Head of caudate nucleus (tissue), 42 donors: ENCODE measurements at places on chromosomes 6 and 20.

DNA sequence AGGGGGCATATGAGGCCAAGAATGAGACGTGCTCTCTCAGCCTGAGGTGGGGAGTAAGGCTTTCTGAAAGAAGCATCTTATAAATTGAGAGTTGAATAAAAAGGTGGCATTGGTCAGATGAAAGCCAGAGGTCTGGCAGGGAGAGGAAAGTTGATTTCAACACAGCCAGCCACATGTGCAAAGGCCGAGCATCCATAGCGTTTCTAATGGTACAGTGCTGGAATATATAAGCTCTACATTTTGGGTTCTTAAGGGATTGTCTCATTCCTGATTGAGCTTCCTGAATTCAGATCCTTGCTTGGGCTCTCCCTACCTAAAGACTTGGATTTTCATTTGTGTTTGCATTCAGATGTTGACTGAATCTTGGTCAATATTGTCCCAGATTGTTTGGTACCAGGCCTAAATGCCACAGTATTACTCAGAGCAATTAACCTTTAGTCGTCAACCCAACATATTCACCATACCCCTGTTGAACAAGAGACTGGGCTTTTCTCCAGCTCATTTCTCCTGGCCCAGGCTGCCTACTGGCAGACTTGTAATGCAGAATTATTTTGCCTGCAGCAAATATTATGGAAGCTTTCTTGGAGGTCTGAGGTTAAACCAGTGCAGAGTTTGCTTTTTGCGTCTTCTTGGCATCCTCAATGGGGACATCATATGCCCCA lies 14.5 kb upstream of the BCAS1 start:
- DNase-seq = no peak

- DNase-seq = no peak
Observed at GRCh38 chr20:47334022-47334551, 22.4 kb downstream of the ZMYND8 start.

DNA sequence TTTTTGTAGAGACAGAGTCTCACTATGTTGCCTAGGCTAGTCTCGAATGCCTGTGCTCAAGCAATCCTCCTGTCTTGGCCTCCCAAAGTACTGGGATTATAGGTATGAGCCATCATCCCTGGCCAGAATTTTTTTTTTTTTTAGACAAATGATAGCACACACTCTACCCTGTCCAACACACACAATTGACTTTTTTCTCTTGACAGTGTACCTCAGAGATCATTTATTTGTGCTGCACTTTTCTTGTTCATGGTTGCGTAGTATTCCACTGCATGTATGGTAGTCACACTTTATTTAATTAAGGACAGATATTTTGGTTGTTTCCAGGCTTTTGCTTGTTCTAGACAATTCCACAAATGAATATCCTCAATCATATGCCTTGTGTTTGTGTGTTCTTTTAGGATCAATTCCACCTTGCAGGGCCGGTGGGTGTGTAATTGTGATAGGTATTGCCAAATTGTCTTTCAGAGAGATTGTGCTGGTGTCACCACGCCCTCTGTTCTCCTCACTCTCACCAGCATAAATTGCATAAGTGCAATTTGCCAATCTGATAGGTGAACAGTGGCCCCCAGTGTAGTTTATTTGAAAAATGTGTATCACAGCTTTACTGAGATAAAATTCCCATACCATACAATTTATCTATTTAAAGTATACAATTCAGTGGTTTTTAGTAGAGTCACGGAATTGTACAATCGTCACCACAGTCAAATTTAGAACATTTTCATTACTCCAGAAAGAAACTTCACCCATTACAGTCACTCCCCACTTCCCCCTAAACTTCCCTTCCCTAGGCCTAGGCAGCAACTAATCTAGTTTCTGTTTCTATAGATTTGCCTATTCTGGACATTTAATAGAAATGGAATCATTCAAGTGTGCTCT lies 20.1 kb downstream of the SRC start:
- DNase-seq = no peak

DNA sequence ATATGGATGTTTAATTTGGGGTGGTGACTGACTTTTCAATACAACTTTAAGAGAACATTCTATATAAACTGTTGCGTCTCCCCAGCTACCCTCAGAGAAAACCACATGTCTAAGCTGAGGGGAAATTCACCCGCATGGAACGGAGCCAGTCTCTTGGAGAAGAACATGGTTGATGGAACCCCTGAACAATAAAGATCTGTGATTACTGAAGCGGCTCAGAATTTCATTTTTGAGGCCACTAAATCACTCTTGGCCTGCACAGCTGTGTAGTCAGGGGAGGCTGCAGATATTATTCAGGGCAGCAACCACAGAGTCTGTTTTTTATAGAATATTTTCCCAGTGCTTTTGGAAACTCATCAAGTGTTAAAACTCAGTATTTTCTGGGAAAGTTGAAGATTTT lies 73.8 kb downstream of the EYA4 start:
- no peak for DNase-seq

DNA sequence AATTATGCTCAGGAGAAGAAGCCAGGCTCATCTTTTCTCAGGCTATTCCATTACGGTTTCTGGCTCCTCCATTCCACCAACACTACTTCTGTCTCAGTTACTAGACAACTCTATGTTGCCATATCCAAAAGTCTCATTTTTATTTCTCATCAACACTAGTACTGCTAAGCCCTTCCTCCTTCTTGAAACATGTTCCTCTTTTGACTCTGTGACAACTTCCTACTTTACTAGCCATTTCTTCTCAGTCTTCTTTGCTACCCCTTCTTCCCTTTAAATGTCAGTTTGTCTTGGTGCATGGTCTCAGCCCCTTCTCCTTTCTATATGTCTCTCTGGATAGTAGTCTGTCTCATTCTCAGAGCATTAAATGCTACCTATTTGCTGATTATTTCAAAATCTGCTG lies 7.1 kb upstream of the ADGRG6 start:
- no peak for DNase-seq

DNA sequence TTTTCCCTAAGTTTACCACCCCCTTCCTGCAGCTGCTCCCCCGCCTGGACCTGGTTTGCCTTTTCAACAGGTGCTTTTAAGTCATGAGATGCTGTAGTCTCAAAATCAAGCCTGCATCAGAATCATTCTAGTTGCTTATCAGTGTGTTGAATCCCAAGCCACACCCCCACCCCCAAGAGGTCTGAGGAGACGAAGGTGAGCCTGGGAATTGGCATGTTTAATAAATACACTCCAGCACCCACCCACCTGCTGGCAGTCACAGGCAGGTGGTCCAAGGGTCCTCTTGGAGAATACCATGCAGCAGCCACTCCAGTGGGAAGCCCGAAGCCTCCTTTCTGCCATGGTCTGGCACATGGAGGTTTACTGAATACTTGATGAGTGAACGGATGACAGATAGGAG lies 1.1 kb upstream of the ADIG start:
- no peak for DNase-seq

DNA sequence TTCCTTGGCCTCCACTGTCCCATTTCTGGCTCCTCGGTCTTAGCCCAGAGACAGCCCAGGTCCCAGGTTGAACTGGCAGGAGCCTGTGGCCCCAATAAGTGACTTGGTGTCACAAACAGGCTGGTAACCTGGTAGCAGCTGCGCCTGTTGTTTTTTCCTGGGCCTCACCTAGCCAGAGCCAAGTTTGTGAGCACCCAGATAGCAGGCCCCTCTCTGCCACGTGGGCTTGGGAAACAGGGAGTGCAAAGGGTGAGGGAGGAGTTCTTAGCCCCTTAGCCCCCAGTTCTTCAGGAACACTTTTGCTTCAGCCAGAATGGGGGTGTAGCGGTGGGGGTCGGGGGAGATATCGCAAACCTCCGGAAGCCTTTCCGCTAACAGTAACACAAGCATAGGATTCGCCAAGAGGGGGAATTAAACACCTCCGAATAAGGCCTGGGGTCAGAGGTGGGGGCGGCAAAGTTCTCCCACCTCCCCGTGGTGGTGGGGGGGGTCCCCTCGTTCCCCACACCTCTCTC lies 760 bp downstream of the C6orf132 start:
- DNase-seq = no peak

- DNase-seq = no peak
Observed at GRCh38 chr6:43914272-43915147, 144.5 kb downstream of the VEGFA start.
